Smooth muscle cell of trachea (primary cell): ENCODE measurements at places on chromosomes 7 and 10. TPM values are rescaled to one million over a fixed set of nuclear protein-coding genes. Genes with fewer than 3 reads are reported as not detected.

Gene HTR7
- total RNA-seq = 0.58 and 0.83 TPM in 2 replicates

Gene POLD2
- total RNA-seq = 95.4 and 124 TPM in 2 replicates

Gene TNS3
- 27.5 and 77.6 TPM in 2 replicates for total RNA-seq

Gene TMEM273
- not detected in 2 replicates for total RNA-seq

Gene NEURL1
- under 0.01 and 0.17 TPM in 2 replicates for total RNA-seq

Gene NUTM2E
- total RNA-seq = 0.15 TPM in 1 of 2 replicates, not detected in the other
